ENCODE measurements at places on chromosomes 16 and 17.
A peak's percentile ranks its signal among the peaks of the same experiment; 100 is the strongest.

DNA sequence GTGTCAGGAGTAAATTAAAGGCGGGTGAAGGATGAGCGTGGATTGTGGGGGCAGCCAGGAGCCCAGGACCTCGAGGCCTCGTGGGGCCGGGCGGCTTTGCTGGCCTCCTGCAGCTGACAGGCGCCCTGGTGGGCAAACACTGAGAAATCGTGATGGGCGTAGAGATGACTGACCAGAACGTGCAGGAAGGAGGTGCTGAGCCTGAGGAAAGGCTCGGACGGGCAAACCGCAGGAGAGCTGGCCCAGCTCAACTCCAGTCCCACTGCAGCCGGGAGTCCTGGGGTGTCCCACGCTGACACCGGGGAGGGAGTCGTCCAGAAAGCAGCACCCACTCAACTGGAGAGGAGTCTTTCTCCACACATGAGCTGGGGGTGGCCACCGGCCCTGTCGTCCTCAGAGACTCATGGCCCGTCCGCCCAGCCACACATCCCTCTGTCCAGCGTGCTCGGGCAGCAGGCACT lies 36.9 kb downstream of the METRNL start:
- no peak for DNase-seq
- no peak overlapping the region for H3K27ac ChIP-seq
- no peak overlapping the region for H3K4me3 ChIP-seq
- H3K27me3 ChIP-seq: peaks cover 15% of the 10 kb centered on the region

DNA sequence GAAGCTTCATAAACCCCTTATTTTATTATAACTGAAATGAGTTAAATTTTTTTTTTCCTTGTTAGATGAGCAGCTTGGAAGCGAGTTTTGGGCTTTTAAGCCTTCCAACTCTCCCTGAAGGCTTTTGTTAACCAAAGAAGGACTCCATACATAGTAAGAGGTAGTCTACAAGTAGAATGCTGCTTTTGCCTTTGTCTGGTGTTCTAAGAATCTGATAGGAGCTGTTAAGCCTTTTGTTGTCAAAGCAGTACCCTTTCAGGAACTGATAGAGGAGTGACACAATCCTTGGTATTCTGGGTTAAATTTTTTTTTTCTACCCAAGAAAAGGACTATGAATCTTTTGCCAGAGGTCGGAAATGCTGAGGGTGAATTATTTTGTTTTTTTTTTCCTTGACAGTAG lies 26.1 kb downstream of the MAP2K4 start:
- H3K4me1 ChIP-seq: peaks cover 30% of the 10 kb centered on the region
- no peaks in the 10 kb centered on the region for H3K27me3 ChIP-seq
- no peak overlapping the region for H3K4me3 ChIP-seq
- H3K27ac ChIP-seq: no peak overlapping the region

DNA sequence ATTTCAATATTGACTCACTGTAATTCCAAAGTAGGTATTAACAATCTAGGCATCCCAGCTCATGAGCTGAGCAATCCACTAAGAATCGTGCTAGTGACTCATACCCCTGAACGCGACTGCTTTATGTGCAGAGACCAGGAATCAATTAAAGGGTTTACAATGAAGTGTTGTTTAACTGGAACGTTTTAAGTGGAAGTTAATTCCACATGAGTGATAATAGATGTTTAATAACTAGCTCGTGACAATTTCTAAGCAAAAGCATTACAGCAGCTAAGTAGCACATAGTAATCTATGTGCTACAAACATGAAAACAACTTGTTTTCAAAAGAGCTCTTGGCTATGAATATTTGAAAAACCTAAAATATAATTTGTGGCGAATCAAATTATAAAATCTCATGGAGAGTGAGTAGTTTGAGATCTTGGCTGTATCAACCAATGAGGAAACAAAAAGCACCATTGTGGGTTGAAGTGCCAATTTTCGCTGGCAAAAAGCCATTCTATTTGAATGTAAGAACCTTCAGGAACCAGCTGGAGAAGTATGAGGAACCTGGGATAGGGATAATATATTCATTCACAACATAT lies 9.4 kb downstream of the GJC1 start:
- H3K4me1 ChIP-seq: no peaks in the 10 kb centered on the region
- H3K27ac ChIP-seq: no peak overlapping the region
- H3K36me3 ChIP-seq: no peaks in the 10 kb centered on the region
- peaks cover 1% of the 10 kb centered on the region for H3K27me3 ChIP-seq
- H3K4me3 ChIP-seq: no peak overlapping the region

GRCh38 chr17:74571621-74572270 lies 4.4 kb upstream of the CD300H start:
- H3K27ac ChIP-seq: no peak overlapping the region
- peaks cover 55% of the 10 kb centered on the region for H3K27me3 ChIP-seq
- no peaks in the 10 kb centered on the region for H3K36me3 ChIP-seq
- H3K4me1 ChIP-seq: peaks cover 15% of the 10 kb centered on the region

GRCh38 chr16:29237971-29238370 lies 168.5 kb downstream of the NPIPB11 start:
- no peak for DNase-seq
- no peaks in the 10 kb centered on the region for H3K27me3 ChIP-seq
- no peak overlapping the region for H3K4me3 ChIP-seq
- no peaks in the 10 kb centered on the region for H3K36me3 ChIP-seq
- H3K27ac ChIP-seq: no peak overlapping the region

DNA sequence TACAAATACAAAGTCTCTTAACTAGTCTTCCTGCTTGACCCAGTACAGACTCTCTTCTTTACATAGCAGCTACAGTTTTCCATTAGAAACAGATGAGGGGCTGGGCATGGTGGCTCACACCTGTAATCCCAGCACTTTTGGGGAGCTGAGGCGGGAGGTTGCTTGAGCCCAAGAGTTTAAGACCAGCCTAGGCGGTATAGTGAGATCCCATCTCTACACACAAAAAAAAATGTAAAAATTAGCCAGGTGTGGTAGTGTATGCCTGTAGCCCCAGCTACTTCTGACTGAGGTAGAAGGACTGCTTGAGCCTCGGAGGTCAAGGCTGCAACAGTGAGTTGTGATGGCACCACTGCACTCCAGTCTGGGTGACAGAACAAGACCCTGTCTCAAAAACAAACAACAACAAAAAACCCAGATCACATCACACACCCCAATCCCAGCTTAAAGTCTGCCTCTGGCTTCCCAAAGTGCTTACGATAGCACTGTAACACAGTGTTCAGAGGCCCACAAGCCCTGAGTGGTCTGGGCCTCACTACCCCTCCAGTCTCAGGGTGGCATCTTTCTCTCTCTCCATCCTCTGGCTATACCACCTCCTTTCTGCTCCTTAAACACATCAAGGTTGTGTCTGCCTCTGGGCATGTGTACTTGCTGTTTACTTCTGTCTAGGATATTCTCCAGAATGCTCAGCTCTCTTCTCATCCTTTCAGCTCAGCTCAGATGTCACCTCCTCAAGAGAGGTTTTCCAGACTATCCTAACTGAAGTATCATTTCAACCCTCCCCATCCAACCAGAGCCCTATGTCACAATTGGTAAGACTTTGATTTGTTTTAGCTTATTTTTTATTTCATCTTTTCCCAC lies 4.0 kb downstream of the MMD start:
- peak overlapping the region; percentile 47 for H3K27ac ChIP-seq
- peaks cover 67% of the 10 kb centered on the region for H3K36me3 ChIP-seq
- peaks cover 72% of the 10 kb centered on the region for H3K4me1 ChIP-seq
- H3K4me3 ChIP-seq: no peak overlapping the region
- no peak for DNase-seq
- H3K27me3 ChIP-seq: no peaks in the 10 kb centered on the region

DNA sequence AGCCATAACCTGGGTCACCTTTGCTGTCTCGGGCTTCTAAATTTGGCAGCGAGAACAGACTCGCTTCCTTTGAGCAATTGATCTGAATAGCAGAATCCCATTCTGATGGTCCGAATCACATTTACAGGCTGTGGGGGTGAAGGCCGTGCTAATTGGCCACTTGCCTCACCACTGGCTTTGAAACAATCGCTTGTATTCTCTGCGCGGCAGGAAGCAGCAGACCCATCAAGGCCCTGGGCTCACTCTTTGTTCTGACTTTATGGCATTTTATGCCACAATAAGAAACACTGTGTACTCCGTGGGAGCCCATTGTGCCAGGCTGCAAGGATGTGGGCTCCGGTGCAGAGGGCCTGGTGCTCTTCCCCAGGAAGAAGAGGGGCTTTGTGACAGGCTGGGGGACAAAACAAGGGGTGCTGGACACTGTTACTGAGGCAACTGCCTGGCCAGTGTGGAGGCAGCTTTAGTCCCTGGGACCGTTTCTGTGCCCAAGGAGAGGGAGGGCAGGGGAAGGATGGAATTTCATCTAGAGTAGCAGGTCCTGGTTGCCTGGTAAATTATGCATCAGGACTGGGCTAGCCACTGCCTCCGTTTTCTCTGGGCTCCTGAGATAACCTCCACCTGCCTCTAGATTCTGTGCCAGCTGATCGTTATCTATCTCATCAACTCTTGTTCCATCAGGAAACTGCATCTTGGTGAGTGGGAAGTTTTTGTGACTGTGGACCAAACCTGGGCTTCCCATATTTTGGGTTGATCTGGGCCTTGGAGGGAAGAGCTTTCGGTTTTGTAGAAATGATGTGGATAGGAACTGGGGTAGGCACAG lies 78.5 kb downstream of the MRC2 start:
- DNase-seq: no peak
- H3K27me3 ChIP-seq: peaks cover 31% of the 10 kb centered on the region
- H3K4me1 ChIP-seq: peaks cover 11% of the 10 kb centered on the region
- H3K27ac ChIP-seq: no peak overlapping the region
- H3K4me3 ChIP-seq: no peak overlapping the region
- H3K36me3 ChIP-seq: no peaks in the 10 kb centered on the region

- H3K27ac ChIP-seq: no peak overlapping the region
- H3K36me3 ChIP-seq: no peaks in the 10 kb centered on the region
- no peaks in the 10 kb centered on the region for H3K27me3 ChIP-seq
- DNase-seq: no peak
- H3K4me1 ChIP-seq: no peaks in the 10 kb centered on the region
Measured at GRCh38 chr17:58985971-58986370, 120.7 kb downstream of the TRIM37 start.

DNA sequence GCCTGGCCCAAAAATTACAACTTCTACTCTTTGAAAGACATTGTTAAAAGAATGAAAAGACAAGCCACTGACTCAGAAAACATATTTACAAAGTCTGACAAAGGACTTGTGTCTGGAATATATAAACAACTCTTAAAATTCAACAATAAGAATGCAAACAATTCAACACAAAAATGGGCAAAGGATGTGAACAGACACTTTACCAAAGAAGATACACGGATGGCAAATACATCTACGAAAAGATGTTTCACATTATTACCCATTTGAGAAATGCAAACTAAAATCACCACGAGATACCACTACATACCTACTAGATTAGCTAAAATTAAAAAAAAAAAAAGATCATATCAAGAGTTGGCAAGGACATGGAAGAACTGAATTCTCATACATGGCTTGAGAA lies 80.8 kb upstream of the METRNL start:
- no peaks in the 10 kb centered on the region for H3K4me1 ChIP-seq
- H3K27me3 ChIP-seq: peaks cover 8% of the 10 kb centered on the region
- DNase-seq: no peak
- H3K27ac ChIP-seq: no peak overlapping the region
- peaks cover 34% of the 10 kb centered on the region for H3K36me3 ChIP-seq
- H3K4me3 ChIP-seq: no peak overlapping the region

DNA sequence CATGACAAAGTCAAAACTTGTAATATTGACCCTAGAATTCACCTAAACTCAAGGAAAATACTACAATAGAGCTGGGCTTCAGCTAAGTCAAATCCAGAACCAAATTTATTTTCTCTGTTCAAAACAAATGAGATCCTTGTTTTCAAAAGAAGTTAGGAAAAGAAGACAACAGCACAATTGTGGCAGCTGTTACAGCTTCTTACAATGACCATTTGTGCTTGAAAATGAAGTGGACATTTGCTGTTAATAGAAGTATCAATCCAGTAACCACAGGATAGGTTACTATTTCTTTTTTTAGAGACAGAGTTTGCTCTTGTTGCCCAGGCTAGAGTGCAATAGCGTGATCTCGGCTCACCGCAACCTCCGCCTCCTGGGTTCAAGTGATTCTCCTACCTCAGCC lies 44.4 kb downstream of the APPBP2 start:
- H3K4me1 ChIP-seq: no peaks in the 10 kb centered on the region
- H3K27ac ChIP-seq: no peak overlapping the region
- peaks cover 17% of the 10 kb centered on the region for H3K36me3 ChIP-seq
- H3K4me3 ChIP-seq: no peak overlapping the region
- no peaks in the 10 kb centered on the region for H3K27me3 ChIP-seq
- no peak for DNase-seq

- no peaks in the 10 kb centered on the region for H3K27me3 ChIP-seq
- H3K4me3 ChIP-seq: no peak overlapping the region
- H3K36me3 ChIP-seq: peaks cover 41% of the 10 kb centered on the region
Measured at GRCh38 chr16:85652431-85653221, 36.1 kb downstream of the GINS2 start.

- no peaks in the 10 kb centered on the region for H3K36me3 ChIP-seq
- DNase-seq: peak; percentile 62
- peak overlapping the region; percentile 90 for H3K27ac ChIP-seq
- peaks cover 39% of the 10 kb centered on the region for H3K4me1 ChIP-seq
Measured at GRCh38 chr16:27377666-27378485, 24.1 kb upstream of the IL21R start.

GRCh38 chr16:3486506-3487215 lies 8.6 kb downstream of the C16orf90 start:
- no peak overlapping the region for H3K27ac ChIP-seq
- no peaks in the 10 kb centered on the region for H3K4me1 ChIP-seq
- H3K4me3 ChIP-seq: no peak overlapping the region
- H3K27me3 ChIP-seq: no peaks in the 10 kb centered on the region
- H3K36me3 ChIP-seq: peaks cover 23% of the 10 kb centered on the region
- DNase-seq: no peak

DNA sequence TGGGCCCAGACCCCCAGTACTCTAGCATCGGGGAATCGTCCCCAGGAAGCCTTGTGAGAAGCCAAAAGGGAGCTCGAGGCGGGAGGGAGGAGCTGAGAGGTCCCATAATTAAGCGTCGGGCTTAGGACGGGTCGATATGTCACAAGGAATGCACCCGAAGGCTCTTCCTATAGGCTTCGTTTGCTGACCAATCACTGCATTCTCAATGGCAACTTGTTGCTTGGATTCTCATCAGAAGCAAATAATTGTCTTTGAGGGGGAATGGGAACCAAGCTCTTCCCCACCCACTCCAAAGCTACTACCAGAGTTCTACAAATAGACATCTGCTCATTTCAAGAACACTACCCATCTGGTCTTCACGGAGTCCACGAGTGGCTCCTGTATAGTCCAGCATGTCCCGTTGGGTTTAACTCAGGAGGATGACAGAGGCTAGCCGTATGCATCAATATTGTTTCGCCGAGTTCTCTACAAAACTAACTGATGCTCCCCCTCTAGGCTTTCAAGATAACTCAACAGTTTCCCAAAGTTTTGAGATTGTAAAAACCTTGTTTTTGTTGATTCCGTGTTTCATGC lies 628 bp upstream of the BLMH start:
- H3K4me1 ChIP-seq: peaks cover 20% of the 10 kb centered on the region
- peaks cover 10% of the 10 kb centered on the region for H3K36me3 ChIP-seq
- H3K27ac ChIP-seq: peak overlapping the region; percentile 53
- peak overlapping the region; percentile 52 for H3K4me3 ChIP-seq

- no peaks in the 10 kb centered on the region for H3K36me3 ChIP-seq
- peak overlapping the region; percentile 68 for H3K4me3 ChIP-seq
- no peak for DNase-seq
- no peak overlapping the region for H3K27ac ChIP-seq
- peaks cover 13% of the 10 kb centered on the region for H3K27me3 ChIP-seq
Measured at GRCh38 chr16:3004781-3005284, 7.9 kb upstream of the CLDN9 start.
